ENCODE measurements at places on chromosomes 3 and 15. TPM values are rescaled to one million over a fixed set of nuclear protein-coding genes. Genes with fewer than 3 reads are reported as not detected.
A peak's percentile ranks its signal among the peaks of the same experiment; 100 is the strongest.

Gene FETUB
- not detected for polyA plus RNA-seq

GRCh38 chr3:24287755-24288450, 206.7 kb downstream of the THRB start:
- DNase-seq, result no peak

DNA sequence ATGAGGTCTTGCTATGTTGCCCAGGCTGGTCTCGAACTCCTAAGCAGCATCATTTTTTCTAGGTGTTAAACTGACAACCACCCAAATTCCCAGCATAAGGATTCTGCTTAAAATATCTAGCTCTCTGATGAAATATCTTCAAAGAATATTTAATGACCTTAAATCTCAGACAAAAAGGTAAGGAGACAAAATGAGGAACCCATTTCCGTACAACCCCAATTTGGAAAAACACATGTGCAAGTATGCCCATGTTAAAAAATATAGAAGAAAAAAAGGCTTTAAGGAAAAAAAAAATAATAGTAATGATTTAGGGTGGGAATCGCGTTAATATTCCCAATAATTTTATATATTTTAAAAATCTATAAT, 1.4 kb upstream of the SACM1L start:
- DNase-seq, result no peak

DNA sequence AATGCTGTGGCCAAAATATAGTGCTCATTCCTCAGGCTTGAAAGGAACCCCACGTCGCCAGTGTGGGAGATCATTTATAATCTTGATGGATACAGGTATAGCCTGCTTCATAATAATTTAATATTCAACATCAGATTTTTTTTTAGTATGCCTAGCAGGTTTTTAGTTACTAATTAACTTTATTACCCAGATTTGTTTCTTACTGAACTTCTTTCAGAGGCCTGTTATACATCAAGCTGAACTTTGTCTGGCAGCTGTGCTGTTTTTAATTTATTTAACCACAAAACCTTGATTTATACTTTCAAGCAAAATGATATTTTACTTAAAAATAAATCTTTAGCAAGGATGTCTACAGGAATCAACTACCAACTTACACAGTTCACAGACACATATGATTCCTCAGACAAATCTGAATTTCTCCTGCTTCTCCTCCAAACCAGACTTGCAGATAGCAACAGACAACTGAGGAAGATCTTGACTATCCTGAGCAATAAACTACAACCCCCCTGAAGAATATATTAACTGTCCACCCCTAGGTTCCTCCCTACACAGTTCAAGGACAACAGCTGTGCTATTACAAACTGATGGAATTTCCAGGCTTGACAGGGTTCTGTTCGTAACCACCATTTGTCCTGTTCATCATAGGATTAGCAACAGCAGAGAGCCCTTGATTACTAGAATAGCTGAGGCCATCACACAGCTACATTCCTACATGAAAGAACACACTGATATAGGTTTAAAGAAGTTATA, 610 bp downstream of the MAP4 start:
- no peak for DNase-seq

- DNase-seq, result no peak
Observed at GRCh38 chr3:13857702-13858380, 22.0 kb downstream of the WNT7A start.

DNA sequence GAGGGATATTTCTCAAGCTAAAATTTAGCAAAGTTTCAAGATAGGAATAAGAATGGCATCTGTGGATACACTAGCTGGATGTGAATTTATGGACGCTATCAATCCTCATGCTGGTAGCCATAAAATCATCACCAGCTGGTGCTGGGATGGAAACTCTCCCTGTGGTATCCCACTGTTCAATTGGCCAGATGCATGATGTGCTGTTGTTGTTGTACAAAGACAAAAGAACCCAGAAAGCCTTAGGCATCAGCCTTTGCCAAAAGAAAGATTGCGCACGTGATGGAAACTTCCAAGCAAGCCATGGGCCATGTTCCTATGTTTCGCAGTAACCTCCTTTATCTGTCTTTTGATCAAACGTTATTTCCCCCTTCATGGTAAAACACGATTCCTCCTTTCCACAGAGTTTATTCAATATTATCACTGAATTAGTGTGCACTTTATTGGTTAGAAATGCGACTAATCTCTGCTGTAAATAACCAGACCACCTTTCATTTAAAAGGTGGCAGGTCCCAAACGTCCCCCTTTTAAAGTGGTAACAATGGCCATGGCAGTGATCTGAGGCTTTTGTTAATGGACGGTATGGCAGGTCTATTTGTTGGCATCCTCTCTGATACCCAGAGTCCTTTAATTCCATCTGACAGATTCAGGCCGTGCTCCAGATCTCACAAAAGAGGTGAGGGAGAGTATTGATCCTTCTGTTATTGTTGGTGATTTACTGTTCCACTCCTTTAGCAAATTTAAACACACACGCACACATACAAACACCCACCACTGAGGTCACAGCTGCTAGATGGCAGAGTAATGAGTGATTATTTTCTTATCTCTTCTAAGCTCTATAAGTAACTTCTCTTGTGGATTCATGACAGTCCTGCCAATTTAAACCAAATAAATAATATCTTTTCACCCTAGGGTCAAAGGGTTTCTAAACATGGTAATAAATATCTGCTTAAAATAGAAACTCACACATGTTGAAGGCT, 291.2 kb upstream of the KCNMB2 start:
- DNase-seq, result no peak

DNA sequence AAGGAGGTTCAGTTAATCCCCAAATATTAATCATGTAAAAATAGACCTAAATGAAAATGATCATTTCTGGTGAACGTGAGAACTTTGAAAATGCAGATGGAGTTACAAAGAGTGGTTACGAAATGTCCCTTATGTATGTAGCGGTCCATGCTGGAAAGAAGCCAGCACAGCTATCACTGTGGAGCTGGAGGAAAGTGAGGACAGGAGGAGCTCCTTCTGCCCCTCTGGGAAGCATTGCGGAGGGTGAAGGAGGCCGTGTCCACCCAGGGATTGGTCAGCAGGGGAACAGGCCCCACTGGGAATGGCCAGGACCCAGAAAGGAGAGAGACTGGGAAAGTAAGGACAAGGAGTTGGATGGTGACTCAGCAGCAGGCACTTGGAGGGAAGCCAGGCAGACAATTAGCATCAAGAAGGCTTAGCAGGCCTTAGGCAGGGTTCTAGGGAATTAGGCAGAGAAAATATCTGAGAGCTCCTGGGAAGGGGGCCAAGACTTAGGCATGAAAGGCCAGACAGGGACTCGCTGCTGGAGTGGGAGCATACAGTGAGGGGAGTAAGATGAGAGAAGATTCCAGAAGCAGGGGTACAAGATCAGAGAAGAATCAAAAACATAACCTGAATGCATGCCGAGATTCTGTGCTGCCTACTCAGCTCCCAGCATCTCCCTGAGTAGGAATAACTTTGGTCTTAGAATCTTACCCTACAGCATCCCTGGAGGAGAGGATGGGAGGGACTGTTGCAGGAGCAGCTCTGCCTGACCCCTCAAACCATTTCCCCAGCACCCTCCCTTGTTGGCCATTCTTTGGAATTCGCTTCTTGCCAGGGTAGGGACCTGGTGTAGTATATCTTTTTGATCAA, 171.0 kb upstream of the UMPS start:
- DNase-seq, result peak; percentile 69

DNA sequence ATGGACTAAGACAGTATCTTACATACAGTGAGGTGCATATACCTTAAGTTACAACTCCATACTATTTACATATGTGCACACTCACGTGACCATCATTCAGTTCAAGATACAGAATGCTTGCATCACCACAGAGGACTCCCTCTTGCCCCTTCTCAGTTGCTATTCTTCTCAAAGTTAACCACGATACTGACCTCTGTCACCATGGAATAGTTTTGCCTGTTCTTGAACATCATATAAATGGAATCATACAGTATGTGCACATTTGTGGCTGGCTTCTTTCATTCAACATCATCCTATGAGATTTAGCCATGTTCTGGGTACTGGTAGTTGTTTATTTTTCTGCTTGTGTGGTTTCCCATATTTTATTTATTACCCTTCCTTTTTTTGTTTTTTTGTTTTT, 10.4 kb upstream of the ZSCAN2 start:
- no peak for DNase-seq

Gene PLXNB1
- polyA plus RNA-seq, result 90.2 TPM
